ENCODE measurements at places on chromosomes 12 and 14.

DNA sequence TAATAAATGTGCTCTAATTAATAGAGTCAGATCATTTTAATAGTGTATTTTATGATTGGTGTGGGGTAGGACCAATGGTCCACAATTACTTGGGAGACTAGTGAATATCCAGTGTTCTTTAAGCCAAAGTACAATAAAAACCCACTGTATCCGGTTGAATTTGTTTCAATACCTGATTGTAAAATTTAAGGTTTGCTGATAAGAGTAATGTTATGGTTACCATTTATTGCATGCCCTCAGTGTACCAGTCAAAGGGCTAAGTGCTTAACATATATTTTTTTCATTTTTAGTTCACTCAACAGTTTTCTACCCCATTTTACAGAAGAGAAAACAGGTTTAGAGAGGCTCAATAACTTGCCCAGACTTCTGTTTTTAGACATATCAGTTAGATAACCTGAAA is 97.9 kb upstream of the ATF1 start:
- DNase-seq: no peak

- DNase-seq: no peak
Observed at GRCh38 chr14:22332686-22333421, 256.2 kb downstream of the DAD1 start.

DNA sequence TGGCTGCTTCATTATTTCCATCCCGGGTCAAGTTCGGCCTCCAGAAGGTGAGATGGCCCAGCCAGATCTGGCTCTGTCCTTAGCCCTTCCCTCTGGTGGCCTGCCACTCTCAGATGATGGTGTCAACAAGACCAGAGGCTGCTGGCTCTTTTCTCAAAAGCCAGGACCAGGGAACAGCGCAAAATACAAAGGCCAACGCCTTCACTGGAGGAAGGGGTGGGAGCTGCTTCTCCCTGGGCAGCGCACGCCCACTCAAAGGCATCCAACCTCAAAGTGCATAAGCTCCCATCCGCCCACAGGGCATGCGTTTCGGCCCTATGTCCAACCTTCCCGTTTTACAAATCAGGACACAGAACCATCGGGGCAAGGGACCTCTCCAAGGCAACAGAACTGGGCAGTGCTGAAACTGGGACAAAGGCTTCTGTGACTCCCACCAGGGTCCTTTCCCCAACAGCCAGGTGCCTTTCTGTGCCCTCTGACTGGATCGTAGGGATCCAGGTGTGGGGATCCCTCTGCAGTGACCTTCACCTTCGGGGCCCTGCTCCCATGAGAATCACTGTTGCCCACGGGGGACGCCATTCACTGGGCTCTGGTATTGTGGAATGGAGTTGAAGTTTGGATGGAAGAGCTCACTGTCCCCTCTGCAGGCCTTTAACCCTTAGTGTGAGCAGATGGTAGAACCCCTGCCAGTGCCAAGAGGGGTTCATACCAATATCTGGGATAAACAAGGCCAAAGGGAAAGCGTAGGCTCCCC is 76.8 kb downstream of the NINJ2 start:
- no peak for DNase-seq

GRCh38 chr12:128611736-128612135 is 212.0 kb downstream of the SLC15A4 start:
- DNase-seq: no peak
